Adipose tissue (tissue), 3 donors: ENCODE measurements at places on chromosomes 11 and 22. TPM values are rescaled to one million over a fixed set of nuclear protein-coding genes. Genes with fewer than 3 reads are reported as not detected.

The CHEK2 gene
- 1.6 TPM for polyA plus RNA-seq

The OR10D3 gene
- not detected for polyA plus RNA-seq

The OR51B4 gene
- not detected for polyA plus RNA-seq

The MOGAT2 gene
- polyA plus RNA-seq: 0.18 TPM

The PRG3 gene
- not detected for polyA plus RNA-seq

The MOV10L1 gene
- polyA plus RNA-seq: 0.31 TPM

The P2RY2 gene
- polyA plus RNA-seq: 0.40 TPM

The LTBP3 gene
- 55.4 TPM for polyA plus RNA-seq

The MUC6 gene
- polyA plus RNA-seq: not detected

The BAIAP2L2 gene
- 1.2 TPM for polyA plus RNA-seq

The PATE2 gene
- not detected for polyA plus RNA-seq

The FXYD6 gene
- polyA plus RNA-seq: 132 TPM

The HORMAD2 gene
- 0.03 TPM for polyA plus RNA-seq

The ZNF214 gene
- 0.94 TPM for polyA plus RNA-seq

The FAM180B gene
- not detected for polyA plus RNA-seq

The SMC1B gene
- not detected for polyA plus RNA-seq

The ATG2A gene
- 14.7 TPM for polyA plus RNA-seq

The CPSF7 gene
- 42.7 TPM for polyA plus RNA-seq

The NRXN2 gene
- 1.2 TPM for polyA plus RNA-seq

The JHY gene
- polyA plus RNA-seq: 4.0 TPM

The NUP98 gene
- 52.7 TPM for polyA plus RNA-seq

The PTPN5 gene
- polyA plus RNA-seq: 0.16 TPM

The WBP2NL gene
- polyA plus RNA-seq: 0.18 TPM

The PRRG4 gene
- polyA plus RNA-seq: 0.54 TPM

The FUT4 gene
- polyA plus RNA-seq: 2.5 TPM

The ANO1 gene
- polyA plus RNA-seq: 3.9 TPM

The PRODH gene
- polyA plus RNA-seq: 4.9 TPM

The MS4A4A gene
- polyA plus RNA-seq: 6.6 TPM

The MFRP gene
- polyA plus RNA-seq: 0.11 TPM

The TMA7B gene
- not detected for polyA plus RNA-seq

The MYO18B gene
- 0.06 TPM for polyA plus RNA-seq

The TOMM22 gene
- polyA plus RNA-seq: 18.6 TPM

The OR8J1 gene
- polyA plus RNA-seq: not detected

The C11orf87 gene
- polyA plus RNA-seq: 0.01 TPM

The CAPN5 gene
- 8.5 TPM for polyA plus RNA-seq
